ENCODE measurements at places on chromosomes 5 and 9.

- no peak for DNase-seq
Measured at GRCh38 chr9:1210954-1211353, 160.8 kb downstream of the DMRT2 start.

DNA sequence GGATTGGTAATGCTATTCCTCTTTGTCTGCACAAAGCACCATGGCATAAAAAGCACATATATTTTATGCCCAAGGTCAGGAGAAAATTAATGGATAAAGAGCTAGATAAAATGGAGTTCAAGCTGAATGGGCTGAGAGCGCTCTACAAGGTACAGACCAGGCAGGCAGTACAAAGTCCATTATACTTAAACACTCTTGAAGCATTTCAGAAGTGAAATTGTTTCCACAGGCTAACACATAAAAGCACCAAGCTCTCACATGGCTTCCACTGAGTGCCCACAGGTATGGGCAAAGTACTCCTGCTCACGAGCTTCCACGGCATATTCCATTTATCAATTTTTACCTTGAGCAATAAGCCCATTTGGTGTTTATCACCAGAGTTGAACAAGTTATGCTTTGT is 771.2 kb upstream of the DMAC1 start:
- DNase-seq = no peak

DNA sequence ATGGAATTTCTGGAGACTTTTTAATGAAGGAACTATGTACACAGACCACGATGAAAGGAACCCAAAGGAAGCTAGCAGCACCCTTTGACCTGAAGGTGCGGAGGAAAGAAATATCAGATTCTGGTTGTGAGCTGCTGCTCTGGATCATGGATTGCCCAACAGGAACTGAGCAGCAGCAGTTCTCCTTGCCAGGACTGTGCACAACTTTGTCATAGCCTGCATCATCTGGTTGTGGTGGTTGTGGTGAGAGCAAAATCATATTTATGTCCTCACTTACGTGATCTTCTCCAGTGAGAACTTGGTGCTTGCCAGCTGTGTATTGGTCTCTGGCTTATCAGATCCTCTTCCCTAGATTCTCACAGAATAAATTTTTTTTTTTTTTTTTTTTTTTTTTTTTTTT is 70.7 kb upstream of the LPAR1 start:
- no peak for DNase-seq

DNA sequence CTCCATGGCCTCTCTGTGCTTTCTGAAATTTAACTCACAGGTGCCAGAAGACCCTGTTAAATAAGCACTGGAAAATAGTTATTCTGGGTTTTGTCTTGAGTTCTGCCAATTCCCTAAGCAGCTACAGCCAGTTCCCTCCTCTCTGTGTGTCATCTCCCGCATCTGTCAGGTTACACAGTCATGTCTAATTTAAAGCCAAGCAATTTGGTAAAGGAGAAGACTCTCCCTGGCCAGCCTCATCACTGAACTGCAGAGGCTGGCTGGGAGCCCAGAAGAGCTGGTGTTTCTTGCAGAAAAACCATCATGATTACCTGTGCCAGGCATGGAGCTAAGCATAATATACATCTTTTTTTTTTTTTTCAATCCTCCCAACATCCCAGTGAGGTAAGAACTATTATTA is 141.3 kb upstream of the ZNF366 start:
- no peak for DNase-seq

- DNase-seq = no peak
Measured at GRCh38 chr5:134777366-134777765, 18.8 kb downstream of the DDX46 start.

GRCh38 chr5:170809551-170809950 is 26.0 kb downstream of the GABRP start:
- no peak for DNase-seq

- no peak for DNase-seq
Measured at GRCh38 chr9:88737031-88737430, 202.1 kb downstream of the NXNL2 start.

GRCh38 chr5:159768243-159768642 is 148.0 kb upstream of the ADRA1B start:
- DNase-seq = no peak

DNA sequence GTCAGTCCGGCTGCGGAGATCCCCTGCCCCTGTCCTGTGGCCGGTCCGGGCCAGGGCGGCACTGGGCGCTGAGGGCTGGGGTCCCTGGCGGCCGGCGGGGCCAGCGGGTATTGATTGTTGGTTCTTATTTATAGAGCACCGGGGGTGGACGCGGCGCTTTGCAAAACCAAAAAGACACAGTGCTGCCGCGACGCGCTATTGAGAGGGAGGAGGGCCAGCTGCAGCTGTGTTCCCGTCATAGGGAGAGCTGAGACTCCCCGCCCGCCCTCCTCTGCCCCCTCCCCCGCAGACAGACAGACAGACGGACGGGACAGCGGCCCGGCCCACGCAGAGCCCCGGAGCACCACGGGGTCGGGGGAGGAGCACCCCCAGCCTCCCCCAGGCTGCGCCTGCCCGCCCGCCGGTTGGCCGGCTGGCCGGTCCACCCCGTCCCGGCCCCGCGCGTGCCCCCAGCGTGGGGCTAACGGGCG is 2.5 kb downstream of the LRRC26 start:
- DNase-seq = no peak

DNA sequence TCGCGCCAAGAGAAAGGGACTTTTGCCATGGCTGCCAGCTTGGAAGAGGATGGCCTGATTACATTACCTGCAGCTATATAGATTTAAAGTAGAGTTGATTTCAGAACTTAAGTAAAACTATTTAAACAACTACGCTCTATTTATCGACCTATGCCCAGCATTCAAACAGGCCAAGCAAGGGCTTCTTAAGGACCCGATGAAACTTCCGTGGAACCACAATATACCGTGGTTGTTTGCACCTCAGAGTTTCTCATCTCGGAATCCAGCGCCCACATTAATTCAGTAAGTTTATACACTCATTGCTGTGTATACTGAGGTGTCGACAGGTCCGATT is 505 bp upstream of the CDC14B start:
- DNase-seq = no peak

DNA sequence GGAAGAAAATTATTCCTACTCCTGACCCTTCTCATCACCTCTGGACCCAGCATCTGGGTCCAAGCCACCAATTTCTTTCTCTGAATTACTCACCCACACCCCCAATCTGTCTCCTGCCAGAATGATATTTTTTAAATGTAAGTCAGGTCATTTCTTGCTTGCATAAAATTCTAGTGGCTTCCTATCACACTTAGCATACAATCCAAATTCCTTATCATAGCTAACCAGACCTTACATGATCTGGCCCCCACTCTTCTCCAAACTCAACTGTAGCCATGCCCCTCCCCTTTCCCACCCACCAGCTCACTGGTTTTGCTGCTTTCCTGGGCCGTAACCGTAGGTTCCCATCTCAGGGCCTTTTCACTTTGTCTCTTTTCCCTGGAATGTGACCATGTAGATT is 15.2 kb downstream of the HTR4 start:
- DNase-seq = no peak

GRCh38 chr5:81795666-81796065 is 44.8 kb upstream of the SSBP2 start:
- DNase-seq = no peak

DNA sequence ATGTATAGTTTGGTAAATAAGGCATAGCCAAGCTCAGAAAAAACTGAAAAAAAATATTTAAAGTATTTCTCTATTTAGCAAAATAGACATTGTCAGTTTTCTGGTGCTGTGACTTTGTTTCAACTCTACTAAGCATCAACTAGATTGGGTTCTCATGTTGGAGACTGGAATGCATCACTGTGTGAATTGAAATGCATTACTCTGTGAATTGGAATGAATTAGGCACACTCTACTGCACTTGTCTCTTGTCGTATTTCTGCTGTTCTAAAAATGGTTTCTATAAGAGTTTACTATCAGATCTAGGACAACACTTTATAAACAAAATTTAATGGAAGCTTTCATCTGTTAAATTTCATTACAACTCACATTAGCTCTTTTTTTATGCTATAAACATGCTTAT is 1772.2 kb downstream of the MAT2B start:
- DNase-seq = no peak

DNA sequence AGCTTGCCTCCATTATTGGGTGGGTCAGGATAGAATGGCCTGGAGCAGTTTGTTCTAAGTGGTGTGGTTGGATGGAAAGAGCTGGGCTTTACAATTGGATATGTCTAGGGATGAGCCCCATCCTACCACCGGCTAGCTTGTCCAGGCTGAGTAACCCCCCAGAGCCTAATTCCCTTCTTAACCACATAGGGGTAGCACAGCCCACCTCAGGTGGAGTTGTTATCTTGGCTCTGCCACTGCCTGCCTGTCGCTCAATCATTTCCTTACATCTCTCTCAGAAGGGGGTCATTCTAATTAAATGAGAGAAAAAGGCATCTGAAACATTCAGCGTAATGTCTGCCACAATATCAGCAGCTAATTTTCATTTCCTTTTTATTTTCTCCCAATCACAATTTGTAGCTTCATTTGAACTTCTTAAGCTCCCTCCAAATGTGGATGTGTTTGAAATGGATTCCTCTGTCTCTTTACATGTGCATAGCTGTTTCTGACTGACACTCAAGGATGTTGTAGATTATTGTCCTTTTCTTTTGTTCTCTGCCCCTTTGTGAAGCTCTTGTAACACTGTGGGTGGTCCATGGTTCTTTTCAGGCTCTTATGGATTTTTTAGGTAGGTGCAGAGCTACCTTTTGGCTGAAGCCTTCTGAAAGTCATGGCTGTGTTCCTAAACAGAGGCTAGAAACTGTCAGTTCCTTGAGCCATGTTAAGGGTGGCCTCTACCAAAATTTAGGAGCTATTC is 383.1 kb upstream of the KLF4 start:
- no peak for DNase-seq
